ENCODE measurements at places on chromosomes 6 and 20.

DNA sequence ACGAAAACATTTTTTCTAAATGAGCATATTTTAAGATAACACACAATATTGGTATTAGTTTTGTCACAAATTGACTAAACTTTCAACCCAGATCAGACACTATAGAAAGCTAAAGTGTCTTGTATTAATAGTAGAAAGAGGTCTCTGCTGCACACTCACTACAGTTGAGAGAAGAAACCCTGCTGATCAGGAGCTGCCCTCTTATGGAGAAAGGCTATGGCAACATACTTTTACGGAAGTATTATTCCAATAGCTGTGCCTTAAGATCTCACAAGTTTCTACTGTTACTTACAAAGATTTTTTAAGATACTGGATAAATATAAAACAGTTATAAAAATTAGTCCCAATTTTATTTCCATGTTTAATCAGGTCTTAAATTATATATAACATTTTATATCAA lies 155.7 kb downstream of the RIMS1 start:
- DNase-seq = peak; percentile 22

GRCh38 chr6:88666901-88667300 lies 296.5 kb downstream of the RNGTT start:
- DNase-seq = no peak

DNA sequence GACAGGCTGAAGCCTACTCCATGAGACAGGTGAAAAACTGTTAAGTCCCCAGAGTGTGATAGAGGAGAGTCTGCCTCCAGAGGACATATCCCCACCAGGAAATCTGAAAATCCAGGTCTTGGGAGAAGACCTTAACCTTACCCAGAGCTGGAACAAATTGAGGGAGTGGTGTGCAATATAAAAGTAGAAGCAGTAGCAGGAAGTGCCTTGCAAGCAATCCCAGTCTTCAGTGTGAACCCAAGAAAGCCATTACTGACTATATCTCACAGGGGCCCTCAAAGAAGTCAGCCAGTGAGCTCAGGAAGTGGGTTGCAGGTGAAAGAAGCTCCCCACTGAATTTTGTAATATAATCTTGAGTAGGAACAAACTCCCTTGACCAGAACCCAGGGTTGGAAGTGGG lies 41.9 kb upstream of the PKIB start:
- DNase-seq = no peak

DNA sequence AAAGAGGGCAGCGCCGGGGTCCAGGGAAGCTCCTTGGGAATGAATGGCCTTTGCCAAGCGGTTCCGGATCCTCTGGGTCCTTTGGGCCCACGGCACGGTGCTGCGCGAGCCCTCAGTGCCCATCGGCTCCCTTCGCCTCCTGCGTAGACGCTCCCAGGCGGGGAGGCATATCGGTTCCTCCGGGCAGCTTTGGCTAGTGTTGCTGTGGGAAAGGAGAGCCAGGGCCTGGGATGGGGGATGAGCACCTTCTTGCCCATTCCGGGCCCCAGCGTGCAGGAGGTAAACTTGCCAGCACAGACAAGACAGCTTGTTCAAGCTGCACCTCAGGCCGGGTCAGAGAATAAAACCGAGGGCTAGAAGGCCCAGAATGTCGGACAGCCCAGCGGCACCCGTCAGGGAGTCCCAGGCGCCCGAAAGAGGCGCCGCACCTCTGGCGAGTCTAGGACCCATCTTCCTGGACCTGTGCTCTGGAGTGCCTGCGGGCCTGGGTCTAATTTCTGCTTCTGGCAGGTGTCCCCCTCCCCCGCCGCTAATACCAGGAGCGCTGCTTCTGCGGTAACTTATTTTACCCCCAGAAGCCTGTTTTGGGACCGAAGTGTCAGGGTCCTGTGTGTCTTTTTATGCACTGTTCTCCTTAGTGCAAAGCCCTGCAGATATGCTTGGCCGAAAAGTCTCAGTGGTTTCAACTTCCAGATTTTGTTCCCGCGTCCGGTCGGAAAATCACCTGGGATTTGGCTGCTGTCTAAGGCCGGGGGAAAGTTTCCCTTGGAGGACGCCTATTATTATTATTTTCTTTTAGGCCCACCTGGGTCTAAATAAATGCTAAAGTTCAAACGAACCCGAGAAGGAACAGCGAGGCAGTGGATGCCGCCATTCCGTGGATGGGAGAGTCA lies 1.7 kb upstream of the TFAP2C start:
- DNase-seq = no peak

DNA sequence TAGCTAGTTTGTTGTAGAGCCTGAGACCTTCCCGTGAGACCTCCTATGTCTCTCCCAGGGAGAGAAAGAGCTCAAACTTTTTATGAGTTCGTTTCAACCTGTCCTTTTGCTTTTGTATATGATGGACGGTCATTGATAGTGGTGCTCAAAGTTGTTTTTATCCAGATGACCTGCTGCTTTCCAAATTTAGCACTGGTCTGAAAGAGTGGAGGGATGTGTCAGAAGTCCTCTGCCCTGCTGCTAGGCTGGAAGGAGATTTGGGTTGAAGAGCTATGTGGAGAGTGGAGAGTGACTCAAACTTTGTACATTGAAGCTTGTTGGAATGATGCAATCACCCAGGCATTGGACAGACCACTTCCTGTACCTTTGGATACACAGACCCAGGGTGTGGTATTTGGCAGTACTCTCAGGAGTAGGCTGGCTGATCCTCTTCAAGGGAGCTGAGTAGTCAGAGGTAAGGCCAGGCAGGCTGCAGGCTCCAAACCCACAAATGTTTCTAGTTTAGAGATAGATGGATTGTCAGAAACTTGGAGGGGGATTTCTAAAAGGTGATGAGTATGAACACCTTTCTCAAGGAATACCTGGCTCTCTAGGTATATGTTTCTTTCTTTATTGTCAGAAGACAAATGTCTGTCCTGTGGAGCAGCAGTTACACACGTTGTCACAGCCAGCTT lies 49.4 kb upstream of the RREB1 start:
- DNase-seq = no peak

DNA sequence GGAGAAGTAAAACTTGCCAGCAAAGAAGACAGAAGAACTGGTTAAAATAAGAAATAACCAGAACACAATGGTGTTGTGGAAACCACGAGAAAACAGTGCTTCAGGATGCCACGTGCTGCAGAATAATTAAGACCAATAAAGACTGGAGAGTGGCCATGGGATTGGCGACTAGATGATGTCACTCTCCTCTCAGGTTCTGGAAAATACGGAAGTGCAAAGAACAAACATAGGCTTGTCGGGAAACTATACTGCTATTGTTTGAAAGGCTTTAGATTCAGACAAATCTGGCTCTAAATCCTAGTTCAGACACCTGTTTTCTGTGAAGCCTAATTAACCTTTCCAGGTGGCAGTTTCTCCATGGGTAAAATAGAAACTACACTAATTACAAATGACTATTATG lies 138.4 kb upstream of the STXBP5 start:
- no peak for DNase-seq

DNA sequence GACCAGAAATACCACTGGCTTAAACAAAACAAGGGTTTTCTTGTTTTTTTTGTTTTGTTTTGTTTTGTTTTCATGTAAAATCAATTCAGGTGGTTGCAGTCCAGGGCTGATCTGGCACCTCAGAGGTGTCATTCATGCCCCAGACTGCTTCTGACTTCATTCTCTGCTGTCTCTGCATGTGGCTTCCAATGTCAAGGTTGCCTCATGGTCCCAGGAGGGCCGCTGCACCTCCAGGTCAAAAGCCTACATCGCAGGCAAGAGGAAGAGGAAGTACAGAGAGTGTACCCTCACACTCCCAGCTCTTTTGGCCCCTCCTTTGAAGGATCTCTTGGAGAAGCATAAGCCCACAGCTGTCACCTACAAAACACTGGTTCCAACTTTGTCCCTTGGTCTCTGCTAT lies 1.4 kb upstream of the BTN3A1 start:
- no peak for DNase-seq

DNA sequence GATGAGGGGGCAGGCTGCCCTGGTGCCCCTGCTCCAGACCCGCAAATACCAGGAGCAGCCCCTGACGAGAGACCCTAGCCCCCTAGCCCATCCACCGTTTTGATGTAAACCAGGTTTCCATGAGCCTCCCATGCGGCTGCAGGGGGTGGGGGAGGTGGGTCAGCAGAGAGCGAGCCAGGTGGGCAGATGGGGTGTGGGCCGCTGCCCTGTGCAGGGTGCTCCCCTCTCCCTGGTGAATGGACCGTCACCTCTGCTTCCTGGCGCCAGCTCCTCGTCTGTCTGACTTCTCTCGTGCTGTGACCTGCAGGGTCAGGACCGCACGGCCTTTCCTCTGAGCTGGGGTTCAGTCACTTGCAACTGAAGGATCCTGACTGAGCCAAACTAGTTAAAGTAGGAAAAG lies 15.7 kb upstream of the BHLHE23 start:
- no peak for DNase-seq

GRCh38 chr6:43331891-43332290 lies 23.3 kb upstream of the CRIP3 start:
- no peak for DNase-seq

GRCh38 chr20:55730321-55730720 lies 275.0 kb downstream of the CBLN4 start:
- no peak for DNase-seq

DNA sequence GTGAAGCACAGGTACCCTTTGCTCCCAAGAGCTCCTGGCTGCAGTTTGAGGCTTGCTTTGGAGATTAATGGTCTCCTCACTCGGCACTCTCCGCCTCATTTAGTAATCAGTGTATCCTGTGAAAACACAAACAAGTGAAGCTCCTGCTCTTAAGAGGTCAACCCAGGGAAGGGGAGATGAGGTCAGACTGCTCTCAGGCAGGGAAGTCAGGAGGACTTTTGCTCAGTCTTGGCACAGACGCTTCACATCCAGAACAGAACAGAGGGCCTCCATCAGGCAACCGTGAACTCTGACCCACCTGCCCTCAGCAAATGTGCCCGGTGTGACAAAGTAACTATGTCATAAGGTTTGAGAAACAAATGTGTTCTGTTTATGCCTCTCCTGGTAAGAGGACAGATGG lies 428.8 kb upstream of the JARID2 start:
- DNase-seq = no peak

- DNase-seq = no peak
Measured at GRCh38 chr6:15431762-15432483, 186.1 kb downstream of the JARID2 start.

DNA sequence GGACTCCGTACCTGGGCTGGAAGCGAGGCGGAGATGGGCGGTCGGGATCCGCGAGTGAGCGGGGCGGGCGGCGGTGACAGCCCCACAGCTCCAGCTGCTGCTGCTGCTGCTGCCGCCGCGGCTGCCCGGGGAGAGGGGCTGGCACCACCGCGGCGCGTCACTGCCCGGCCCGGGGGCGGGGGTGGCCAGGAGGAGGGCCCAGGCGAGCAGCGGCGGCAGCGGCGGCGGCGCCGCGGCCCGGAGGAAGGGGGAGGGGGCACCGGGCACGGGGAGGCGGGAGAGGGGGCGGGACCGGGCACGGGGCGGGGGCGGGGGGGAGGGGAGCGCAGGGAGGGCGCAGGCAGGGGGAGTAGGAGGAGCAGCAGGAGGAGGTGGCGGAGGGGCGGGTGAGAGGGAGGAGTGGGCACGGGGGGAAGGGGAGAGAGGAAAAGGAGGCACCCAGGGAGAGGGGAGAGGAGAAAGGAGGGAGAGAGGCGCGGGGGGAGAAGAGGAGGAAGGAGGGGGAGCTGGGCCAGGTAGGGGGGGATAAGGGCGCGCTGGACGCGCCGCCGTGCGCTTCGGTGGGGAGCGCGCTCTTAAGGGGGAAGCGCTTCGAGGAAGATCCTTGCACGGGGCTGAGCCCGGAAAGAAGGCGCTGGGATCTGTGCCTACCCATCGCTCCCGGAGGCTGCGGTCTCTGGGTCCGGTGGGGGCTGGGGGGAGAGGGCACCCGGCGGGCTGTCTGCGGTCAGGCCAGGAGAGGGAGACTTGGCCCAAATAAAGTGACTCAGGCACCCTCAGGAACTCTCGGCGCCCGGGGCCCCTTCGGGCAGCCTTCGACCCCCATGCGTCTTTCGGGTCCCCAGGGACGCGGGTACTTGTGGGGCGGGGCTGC lies 101.5 kb downstream of the NOL4L start:
- peak; percentile 96 for DNase-seq
